ENCODE measurements at places on chromosomes 7 and 10.
A peak's percentile ranks its signal among the peaks of the same experiment; 100 is the strongest.

GRCh38 chr7:55977831-55978230, 13.4 kb downstream of the NIPSNAP2 start:
- peak; percentile 75 for DNase-seq

- no peak for DNase-seq
These were observed 169.3 kb upstream of the TCERG1L start for GRCh38 chr10:131480861-131481260.

DNA sequence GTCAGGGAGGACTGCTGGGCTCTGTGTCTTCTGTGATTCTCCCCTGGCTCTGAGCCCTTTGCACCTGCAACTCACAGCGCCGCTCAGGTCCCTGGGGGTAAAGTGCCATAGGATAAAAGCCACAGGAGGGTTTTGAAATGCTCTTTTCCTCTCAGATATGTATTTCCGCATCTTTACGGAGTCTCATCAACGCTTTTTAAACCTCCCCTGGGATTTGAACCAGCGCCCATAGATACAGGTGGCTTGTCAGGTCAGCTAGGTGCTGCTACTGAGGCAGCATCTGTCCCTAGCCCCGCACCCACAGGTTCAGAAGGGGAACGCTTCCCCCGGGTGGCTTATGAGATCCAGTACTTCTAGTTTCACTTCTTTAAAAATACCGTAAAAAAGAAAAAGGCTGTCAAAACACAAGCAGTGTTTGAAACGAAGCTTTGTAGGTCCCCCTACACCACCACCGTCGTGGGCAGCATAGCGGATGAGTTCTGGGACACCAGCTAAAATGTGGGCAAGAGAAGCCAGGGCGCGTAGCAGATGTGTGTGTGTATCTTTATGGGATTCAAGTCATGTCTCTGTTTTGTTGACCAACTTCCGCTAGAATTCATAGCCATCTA, 173.5 kb downstream of the CUX1 start:
- DNase-seq, result no peak

DNA sequence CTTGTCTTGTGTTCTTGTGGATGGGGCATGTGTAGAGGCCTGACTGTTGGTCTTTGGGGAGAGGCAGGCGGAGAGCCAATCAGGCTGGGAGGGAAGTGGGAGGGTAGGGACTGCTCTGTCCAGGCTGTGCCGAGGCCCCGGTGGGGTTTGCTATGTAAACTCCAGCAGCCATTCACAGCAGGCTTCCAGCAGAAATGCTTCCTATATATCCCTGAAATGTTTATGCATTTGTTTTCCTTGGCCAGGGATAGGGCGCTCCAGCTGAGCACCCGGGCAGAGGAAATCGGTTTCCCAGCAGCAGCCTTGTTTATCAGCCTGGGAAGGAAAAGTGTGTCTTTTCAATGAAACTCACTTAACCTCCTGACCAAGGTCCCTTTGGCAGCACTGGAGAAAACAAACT, 18.3 kb upstream of the AQP1 start:
- no peak for DNase-seq

GRCh38 chr10:33869481-33869880, 535.0 kb upstream of the NRP1 start:
- DNase-seq, result no peak

DNA sequence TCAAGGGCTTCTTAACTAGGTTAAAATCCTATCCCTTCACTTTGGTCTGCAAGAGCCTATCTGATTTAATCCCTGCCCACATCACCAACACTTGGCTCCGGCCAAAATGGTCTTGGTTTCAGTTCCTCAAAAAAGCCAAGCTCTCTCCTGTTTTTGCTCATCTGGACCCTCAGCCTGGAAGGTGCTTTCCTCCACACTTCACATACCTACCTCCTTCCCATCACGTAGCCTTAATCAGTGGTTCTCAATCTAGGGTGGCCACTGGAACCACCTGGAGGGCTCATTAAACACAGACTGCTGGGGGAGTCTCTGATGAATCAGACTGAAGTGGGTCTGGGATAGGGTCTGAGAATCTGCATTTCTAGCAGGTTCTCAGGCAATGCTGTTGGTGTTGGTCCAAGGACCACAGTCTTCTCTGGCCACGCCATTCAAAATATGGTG, 227.0 kb upstream of the AOAH start:
- DNase-seq, result no peak

GRCh38 chr10:74189999-74190421, 39.0 kb downstream of the ADK start:
- DNase-seq, result peak; percentile 100

- DNase-seq, result no peak
These were observed 27.7 kb upstream of the OSBPL3 start for GRCh38 chr7:25007668-25008067.

- no peak for DNase-seq
These were observed 69.1 kb downstream of the ZMIZ1 start for GRCh38 chr10:79137826-79138225.

DNA sequence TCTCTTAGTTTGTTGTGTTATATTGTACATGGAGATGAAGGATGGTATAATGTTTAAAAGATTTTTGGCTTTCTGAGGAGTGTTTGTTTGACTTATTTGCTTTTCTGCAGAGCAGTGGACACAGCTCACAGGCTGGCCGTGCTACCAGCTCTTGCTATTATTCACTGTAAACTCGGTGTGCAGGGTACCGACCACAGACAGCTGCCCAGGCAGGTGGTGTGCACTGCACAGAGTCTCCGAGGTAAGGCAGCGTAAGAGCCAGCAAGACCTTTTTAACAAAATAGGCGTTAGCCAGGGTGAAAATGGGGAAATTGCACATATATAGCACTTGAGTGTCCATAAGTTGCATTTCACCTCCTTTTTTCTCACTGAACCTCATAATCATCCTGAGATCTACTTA, 438.0 kb downstream of the CNTNAP2 start:
- DNase-seq, result no peak

DNA sequence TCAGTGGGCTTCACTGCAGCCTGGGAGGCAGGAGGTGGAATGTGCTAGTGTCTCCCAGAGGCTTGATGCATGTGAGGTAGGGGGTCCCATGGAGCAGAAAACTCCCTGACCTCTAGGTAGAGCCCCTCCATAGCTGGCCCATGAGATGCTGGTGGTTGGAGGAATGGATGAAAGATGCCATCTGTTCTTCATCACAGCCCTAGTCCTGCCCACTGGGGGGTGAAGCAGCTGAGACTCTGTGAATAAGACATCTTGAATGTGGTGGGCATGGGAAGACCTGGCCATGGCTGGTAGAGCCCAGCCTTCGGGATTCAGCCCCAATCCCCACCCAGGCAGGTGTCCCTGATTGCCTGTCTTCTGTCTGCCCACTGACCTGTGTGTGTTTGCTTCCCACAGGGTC, 92.5 kb downstream of the COL13A1 start:
- no peak for DNase-seq

All from PC-3 (cell line).